A549 (cell line): ENCODE measurements at places on chromosomes 6 and 20.

DNA sequence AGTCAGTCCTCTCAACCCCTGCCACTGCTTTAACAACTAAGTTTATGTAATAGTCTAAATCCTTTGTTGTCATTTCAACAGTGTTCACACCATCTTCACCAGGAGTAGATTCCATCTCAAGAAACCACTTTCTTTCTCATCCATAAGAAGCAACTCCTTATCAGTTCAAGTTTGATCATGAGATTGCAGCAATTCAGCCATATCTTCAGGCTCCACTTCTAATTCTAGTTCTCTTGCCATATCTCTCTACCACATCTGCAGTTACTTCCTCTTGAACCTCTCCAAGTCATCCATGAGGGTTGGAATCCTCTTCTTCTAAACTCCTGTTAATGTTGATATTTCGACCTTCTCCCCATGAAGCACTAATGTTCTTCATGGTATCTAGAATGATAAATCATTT lies 57.9 kb upstream of the FOXO3 start:
- DNase-seq, result no peak

GRCh38 chr6:14165091-14165490 lies 47.5 kb downstream of the CD83 start:
- no peak for DNase-seq

DNA sequence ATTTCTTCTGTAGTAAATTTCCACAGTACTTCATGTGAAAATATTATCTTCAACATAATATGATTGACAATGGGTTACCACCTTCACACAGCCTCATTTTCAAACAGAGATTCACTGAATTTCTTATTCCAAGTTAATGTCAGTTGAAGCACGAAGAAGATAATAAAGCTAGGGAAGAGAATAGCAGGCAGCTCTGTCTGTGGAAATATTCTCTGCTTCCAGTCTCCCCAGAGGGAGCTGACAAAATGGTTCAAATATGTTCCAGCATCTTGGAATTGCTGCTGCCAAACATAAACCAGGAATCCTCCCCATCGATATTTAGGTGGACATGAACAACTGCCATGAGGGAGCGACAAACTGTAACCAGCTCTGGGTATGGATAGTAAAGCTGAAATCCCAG lies 224.8 kb downstream of the GJA1 start:
- DNase-seq, result no peak

DNA sequence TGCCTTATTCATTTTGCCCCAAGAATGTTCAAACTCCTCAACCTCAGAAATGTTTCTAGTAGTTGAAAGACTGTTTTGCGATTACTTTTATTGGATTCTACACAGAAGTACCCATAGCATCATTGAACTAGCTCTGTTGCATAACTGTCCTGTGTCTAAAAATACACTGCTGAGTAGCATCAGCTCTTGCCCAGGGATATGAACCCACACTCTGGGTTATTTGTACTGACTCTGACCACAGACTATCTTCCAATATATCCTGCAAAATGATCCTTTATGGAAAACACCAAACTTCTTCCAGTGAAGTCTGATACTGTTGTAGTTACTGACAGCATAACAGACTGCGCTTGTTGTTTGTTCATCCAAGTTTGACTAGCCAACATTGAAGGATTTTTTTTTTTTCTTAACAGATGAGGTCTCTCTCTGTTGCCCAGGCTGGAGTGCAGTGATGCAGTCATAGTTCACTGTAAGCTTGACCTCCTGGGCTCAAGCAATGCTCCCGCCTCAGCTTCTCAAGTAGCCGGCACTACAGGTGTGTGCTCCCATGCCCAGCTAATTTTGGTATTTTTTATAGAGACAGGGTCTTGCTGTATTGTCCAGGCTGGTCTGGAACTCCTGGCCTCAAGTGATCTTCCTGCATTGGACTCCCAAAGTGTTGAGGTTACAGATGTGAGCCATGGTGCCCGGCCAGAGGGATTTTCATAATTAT lies 49.9 kb downstream of the TULP4 start:
- DNase-seq, result no peak

- DNase-seq, result no peak
Measured at GRCh38 chr20:47875297-47876025, 90.2 kb upstream of the SULF2 start.

DNA sequence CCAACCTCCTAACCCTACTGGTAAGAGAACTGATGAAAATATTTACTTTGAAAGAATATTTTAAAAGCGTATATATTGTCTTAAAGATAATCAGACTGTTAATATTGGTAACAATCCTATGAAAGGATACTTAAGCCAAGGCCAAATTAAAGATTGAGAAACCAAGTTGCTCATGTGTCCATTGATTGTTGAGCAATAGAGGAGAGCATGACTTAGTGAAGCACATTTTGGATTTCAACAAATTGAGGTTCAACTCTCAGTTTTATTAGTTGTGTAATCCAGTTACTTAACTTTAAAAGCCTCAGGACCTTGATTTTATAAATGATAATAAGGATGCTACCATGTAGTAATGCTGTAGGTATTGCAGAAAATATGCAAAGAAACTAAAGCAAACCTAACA lies 56.8 kb downstream of the PRL start:
- DNase-seq, result no peak
